Osteoblast (primary cell): ENCODE measurements at places on chromosomes 2 and 18. TPM values are rescaled to one million over a fixed set of nuclear protein-coding genes. Genes with fewer than 3 reads are reported as not detected.

GRCh38 chr2:239962890-239963591, 62.1 kb downstream of the NDUFA10 start:
- peak; percentile 59 for DNase-seq

GRCh38 chr2:119223521-119224390, at the start of gene STEAP3:
Gene STEAP3, plus strand, starts transcription at chr2:119223834. Its CDS starts 7,179 bp downstream, at chr2:119231013.
- peak; percentile 97 for DNase-seq

Gene BUB1
- 4.7 and 7.1 TPM in 2 replicates for total RNA-seq

- DNase-seq: no peak
These were observed 103.2 kb downstream of the LRATD1 start for GRCh38 chr2:14735696-14736095.

DNA sequence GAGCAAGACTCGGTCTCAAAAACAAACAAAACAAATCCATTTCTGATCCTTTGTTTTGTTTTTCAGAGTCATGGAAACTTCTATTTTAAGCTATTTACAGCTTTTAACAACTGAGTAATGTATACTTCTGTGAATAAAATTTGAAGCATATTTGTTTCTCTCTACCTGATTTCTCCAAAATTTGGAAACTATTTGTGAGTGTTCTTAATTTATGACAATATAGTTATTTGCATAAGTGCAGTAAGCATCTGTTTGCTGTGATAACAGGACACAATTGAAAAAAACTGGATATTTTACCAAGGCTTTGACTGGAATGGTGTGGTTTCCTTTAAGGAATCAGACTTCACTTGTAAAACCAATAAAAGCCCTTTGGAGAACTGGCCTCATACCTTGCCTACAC, 53.3 kb upstream of the GULP1 start:
- no peak for DNase-seq

Gene SRD5A2
- total RNA-seq: not detected in 2 replicates

- no peak for DNase-seq
These were observed 245.5 kb upstream of the HNMT start for GRCh38 chr2:137718786-137719185.

DNA sequence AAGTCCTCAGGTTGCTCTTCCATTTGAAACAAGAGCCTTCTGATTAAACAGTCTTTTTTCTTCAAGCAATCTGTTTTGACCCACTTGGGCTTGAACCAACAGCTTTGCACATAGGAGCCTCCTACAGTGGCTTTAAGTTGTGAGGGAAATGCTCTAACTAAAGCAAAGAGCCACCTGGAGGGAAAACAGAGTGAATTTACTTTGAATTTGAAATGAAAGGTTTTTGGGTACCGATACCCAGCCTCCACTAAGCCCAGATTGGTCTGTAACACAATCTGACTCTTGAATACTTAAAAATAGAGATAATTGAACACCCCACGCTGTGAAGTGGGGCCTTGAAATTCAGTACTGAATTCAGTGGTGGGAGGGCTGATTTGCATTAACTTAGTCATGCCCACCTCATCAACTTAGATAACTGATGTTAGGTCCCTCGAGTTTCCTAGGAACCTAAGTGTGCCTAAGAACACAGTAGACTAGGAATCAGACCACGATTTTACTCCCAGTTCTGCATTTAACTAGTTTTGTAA, 56.3 kb upstream of the ACVR1C start:
- no peak for DNase-seq

GRCh38 chr2:212523756-212524155, 14.8 kb downstream of the ERBB4 start:
- no peak for DNase-seq

- peak; percentile 86 for DNase-seq
These were observed 1.3 kb upstream of the UBE2E3 start for GRCh38 chr2:180978903-180979748.

DNA sequence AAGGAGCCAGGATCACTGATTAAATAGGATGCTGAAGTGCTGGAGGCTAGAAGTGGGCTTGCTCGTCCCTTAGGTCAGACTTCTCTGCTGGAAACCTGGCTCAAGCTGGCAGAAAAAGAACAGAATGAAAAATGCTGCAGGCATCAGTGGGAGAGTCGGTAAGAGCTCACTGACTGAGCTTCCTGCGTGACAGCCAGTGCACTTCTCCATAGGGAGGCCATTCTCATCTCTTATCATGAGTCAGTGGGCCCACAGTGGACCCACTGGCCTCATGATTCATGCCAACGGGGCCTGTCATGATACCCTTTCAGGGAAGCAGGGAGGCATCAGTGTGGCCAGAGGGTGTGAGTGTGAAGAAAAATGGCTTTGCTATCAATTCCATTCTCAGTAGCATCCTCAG, 498.2 kb downstream of the PTPRM start:
- no peak for DNase-seq

Gene MGAT4A
- total RNA-seq: under 0.01 and 0.36 TPM in 2 replicates

- DNase-seq: no peak
These were observed 217.9 kb upstream of the ITGA4 start for GRCh38 chr2:181239201-181239799.

DNA sequence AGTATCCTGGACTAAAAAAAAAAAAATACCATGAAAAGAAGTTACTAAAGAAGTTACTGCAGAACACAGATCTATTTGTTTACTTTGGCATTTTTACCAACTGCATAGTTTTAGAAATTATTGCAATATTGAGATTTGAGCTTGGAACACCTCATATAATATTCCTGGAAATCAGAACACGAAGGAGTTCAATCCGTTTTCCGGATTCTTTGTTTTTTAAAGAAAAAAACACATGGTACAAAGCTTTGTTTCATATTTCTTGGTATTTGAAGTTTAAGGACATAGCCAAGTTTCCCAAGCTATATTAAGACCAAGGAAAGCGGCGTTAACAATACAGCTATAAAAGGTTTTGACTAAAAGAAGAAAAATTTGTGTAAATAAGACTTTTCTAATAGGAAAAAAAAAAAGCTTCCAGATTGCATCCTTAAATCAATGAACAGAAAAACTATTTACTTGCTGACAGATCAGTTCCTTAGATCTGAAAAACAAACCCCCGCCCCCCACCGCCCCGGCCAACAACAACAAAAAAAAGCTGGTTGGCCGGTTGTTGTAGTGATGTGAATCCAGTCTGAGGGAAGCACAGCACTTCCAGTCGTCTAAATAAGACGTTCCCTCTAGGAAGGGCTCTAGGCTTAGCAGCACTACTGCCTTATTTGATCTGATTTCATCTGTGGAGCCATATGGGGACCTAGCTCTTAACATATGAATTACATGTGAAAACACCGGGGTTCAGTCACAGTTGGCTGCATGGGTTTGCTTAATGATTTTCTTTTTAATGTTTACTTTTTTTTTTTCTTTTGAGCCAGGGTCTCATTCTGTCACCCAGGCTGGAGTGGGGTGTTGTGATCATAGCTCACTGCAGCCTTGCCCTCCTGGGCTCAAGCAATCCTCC, 2.5 kb upstream of the RHOB start:
- DNase-seq: no peak

- no peak for DNase-seq
These were observed 120.6 kb upstream of the EML6 start for GRCh38 chr2:54602736-54603322.

DNA sequence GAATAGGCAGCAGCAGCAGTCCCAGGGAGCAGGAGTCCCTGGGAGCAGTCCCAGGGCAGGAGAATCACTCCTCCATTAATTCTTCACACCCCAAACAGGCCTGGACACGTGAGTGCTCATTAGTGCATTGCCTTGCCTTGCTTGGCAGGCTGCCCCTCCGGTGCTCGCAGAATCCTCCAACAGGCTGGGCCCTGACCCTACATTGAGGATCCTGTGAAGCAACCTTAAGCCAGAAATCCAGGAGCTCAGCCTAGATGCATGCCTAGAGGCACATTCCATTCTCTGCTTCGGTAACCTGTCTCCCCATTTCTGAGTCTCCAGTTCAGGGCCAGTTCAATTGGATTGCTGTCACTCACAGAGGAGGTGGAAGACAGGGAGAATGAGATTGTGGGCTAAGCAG, 97.4 kb upstream of the LRATD1 start:
- DNase-seq: no peak

Gene FARSB
- total RNA-seq: 14.7 and 15.2 TPM in 2 replicates

Gene CFAP65
- not detected in 2 replicates for total RNA-seq

Gene HMSD
- under 0.01 and 1.4 TPM in 2 replicates for total RNA-seq

Gene ABCG8
- not detected in 2 replicates for total RNA-seq

DNA sequence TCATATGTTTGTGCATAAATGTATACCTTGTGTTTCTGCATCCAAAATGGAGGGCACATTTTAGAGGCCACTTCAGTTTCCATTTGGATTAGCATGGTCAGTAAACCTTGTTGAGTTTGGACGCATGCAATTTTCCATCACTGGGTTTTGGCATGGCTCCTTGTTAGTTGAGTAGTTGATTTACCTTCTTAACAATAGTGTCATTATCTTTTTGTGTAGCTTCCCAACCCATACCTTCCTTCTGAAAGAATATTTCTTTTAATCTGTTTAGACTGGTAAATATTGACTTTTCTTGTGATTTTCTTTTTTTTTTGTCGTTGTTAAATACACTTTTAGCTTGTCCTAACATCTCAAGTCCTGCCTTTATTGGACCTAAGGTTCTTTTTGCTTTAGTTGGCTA, 15.5 kb downstream of the RPIA start:
- no peak for DNase-seq

DNA sequence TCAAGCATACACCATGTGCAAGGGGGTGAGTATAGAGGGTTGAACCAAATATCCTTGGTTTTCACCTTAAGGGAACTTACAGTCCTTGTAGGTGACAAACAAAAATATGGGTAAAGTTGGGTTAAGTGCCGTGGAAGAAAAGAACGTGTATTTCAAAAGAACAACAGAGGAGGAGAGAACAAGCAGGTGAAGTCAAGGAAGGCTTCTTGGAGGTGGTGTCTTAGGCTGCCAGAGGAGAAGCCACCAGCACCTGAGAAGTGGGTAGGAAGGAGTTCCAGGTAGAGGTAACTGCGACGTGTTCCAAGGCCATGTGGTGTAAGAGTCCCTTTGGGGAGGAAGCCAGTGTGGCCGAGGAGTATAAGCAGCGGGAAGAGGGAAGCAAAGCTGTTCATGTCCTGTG, 27.2 kb downstream of the CABLES1 start:
- DNase-seq: no peak

DNA sequence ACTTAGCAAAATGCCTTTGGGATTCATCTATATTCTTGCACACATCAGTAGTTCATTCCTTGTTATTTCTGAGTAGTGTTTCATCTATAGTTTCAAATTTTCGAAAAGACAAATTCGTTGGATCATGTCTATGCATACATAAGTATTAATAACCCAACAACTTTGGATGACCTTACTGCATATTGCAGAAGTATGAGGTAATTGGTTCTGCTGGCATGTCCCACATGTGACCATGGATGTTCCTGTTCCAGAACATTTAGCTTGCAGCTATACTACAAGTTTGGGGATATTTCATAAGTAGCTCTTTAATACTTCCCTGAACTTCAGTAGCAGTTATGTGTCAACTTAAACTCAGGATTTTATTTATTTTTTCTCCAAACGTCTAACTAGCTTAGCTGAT, 44.9 kb downstream of the APLF start:
- DNase-seq: no peak

GRCh38 chr2:669323-669722, 7.9 kb downstream of the TMEM18 start:
- peak; percentile 89 for DNase-seq

- no peak for DNase-seq
These were observed 225.7 kb upstream of the CCDC150 start for GRCh38 chr2:196413821-196414274.

DNA sequence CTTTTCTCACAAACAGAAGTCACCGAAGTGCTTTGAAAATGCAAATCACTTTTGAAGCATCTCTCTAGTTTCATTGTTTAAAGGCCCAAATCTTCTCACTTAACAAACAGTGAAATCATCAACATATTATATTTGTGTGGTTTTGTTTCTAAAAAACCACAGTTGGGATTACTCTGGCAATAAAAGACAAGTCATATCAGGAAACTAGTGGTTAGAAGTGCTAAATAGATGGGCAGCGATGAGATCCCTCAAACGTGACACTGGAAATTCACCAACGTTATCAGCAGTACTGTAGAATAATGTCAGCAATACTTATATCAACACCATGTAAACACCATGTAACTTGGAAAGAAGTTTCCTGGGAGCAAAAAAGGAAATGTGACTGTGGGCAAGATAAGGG, 893.5 kb downstream of the SUCLG1 start:
- DNase-seq: no peak

GRCh38 chr2:141490886-141491285, 639.9 kb downstream of the LRP1B start:
- no peak for DNase-seq

- DNase-seq: no peak
These were observed 22.7 kb upstream of the ZBTB14 start for GRCh38 chr18:5318061-5318700.

Gene GPAT2
- 2.2 and 9.4 TPM in 2 replicates for total RNA-seq

Gene GPBAR1
- 0.36 TPM in 1 of 2 replicates, not detected in the other for total RNA-seq

- DNase-seq: no peak
These were observed 268.5 kb downstream of the HAUS1 start for GRCh38 chr18:46372670-46373069.

GRCh38 chr2:137912371-137912770, 51.9 kb upstream of the HNMT start:
- no peak for DNase-seq

DNA sequence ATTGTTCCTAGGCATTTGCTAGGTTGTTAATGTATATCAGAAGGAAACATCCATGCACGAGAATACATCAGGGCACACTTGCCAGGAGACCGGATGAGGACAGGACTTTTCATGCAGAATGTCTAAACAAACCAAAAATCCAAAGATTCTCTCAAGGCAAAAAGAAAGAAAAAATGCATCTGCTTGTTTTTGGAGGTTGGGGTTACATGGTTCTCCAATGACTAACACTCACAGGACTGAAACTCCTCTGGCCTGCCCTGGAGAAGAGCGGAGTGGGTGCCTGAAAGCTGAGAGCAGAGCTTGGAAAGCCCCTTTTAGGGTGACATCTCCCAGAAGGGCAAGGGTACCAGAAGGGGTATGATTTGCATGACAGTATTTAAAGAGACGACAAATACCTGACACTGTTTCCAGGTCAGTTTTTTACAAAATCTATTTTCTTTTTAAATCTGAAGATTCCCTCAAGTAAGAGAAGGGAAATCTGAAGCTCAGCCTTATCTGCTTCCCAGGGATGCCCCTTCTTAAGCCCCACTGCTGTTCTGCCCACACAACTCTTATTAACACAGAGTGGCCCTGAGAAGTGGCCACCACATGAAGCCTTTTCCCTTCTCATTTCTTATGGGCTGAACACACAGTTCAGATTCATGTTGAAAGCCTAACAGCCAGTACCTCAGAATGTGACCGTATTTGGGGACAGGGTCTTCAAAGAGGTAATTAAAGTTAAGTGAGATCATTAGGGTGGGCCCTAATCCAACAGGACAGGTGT, 216.4 kb downstream of the STK39 start:
- DNase-seq: peak; percentile 71
